ENCODE measurements at places on chromosomes 12 and 14. TPM values are rescaled to one million over a fixed set of nuclear protein-coding genes. Genes with fewer than 3 reads are reported as not detected.

Gene RAD9B
- not detected for polyA plus RNA-seq

Gene GCH1
- polyA plus RNA-seq = 3.3 TPM

Gene CISTR
- 0.16 TPM for polyA plus RNA-seq

Gene SYNDIG1L
- polyA plus RNA-seq = not detected

Gene DYRK4
- polyA plus RNA-seq = 40.4 TPM

Gene BMAL2
- 0.44 TPM for polyA plus RNA-seq

Gene MUCL1
- not detected for polyA plus RNA-seq
